ENCODE measurements at places on chromosomes 6 and 20.

- DNase-seq: peak; percentile 49
Observed at GRCh38 chr6:157597461-157598312, 216.7 kb downstream of the ZDHHC14 start.

DNA sequence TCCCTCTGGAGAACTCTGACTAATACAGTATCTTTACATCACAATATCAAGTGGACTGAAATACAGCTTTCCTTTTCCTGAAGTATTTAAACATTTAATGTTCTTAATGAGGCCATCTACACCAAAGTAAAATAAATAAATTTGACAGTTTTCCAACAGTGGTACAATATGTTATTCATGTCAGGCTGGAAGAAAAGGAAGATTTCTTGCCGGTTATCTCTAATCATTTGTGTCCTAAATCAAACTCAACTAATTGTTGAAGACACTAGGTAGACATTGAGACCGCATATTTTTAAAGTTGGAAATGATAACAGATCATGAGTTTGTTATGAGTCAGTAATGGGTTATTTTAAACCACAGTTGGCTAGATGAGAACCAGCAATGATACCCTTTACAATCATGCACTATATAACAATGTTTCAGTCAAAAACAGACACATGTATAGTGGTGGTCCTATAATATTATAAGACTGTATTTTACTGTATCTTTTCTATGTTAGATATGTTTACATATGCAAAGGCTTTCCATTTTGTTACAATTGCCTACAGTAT lies 241.6 kb downstream of the LMBRD1 start:
- no peak for DNase-seq

- DNase-seq: no peak
Observed at GRCh38 chr6:8703059-8703458, 267.7 kb upstream of the SLC35B3 start.

- no peak for DNase-seq
Observed at GRCh38 chr20:46089167-46089416, 670 bp downstream of the NCOA5 start.

DNA sequence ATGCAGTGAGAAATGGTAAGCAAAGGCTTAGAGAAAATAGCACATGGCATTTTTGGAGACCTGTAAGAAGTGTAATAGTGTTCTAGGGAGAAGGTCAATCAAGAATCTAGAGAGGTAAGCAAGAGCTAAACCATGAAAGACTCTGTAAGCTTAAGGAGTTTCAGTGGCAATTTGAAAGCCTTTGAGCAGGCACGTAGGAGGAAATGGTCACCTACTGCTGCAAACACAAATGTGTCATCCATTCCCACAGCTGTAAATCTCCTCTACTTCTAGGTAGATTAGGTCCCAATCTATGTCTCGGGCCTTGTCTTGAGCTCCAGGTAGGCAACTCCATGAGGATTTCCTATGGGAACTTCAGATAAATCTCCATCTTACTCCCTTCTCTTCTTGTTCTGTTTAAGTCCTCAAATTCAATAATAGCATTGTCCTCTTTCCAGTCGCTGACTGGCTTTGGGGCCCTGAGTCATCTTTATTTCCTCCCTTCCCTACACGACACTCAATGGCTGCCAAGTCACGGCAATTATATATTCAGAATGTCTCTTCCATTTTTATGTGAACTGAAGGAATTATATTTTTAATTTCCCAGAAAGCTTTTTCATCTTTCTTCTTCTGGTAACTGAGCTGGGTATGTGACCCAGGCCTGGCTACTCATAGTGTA lies 24.2 kb upstream of the PAQR8 start:
- DNase-seq: no peak

- DNase-seq: no peak
Observed at GRCh38 chr6:110859335-110859792, 15.2 kb upstream of the AMD1 start.

DNA sequence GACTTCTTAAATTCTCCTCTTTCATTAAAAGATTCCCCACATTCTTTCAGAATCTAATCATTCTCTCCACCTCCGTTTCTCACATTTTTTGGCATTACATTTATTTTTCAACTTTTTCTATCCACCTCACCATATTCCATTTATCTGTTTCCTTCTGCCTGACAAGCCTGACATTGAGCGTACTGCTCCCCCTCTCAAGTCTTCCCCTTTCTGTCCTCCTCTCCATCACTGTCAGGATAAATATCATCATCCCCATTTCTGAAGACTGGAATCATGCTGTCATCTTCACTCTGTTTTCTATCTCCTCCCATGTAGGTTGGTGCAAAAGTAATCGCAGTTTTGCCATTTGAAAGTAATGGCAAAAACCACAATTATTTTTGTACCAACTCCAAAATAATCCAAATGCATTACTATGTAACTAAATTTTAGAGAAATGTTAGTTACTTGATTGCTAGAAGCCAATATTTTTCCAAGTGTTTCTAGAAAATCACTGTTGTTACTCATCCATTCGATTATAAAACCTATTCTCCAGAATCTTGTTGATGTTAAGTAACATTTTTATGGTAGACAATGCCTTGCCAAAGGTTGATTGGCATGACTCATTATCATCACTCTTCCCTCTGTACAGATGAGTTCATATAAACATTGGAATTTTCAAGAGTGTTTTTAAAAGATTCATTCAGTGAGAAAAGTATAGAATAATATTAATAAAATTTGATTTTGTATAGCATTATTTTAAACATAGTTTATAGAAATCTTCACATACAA lies 292.3 kb upstream of the RNF217 start:
- no peak for DNase-seq

- peak; percentile 75 for DNase-seq
Observed at GRCh38 chr6:32589596-32590449, at the start of gene HLA-DRB1. Gene HLA-DRB1, minus strand, starts transcription at chr6:32589848. Its CDS starts 106 bp downstream, at chr6:32589742.

DNA sequence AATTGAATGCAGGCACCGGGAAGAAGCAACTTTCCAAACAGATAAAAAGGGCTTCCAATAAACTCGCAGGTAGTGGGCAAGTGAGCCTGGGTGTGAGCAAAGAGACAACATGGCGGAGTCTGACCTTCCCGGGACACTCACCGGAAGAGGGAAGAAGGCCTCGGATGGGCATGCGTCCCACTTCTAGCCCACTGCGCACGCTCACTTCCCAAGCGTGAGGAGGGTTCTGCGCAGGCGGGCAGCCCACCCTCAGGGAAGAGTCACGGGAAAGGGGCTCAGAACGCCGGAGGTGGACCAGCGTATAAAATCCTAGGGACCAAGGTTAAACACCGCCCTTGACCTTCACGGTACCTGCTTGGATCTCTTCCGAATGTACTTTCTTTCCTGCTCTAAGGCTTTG lies 95.5 kb upstream of the AFDN start:
- DNase-seq: no peak

DNA sequence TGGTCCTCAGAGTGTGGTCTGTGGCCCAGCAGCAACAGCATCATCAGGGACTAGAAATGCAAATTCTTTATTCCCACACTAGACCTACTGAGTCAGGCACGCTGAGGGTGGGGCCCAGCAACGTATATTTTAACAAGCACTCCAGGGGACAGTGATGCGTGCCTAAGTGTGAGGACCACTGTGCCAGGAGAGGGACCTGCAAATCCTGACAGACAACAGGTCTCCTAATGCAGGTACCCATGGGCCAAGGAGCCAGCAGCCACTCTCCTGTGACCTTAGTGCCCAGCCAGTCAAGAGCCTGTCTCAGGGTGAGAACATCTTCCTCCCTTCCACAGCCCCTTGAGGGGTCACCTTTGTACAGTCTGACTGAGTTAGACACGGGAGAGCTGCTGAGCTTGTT lies 8.0 kb upstream of the MYLK2 start:
- DNase-seq: no peak

GRCh38 chr20:38297916-38298674 lies 5.9 kb upstream of the BPI start:
- DNase-seq: no peak

GRCh38 chr20:46635514-46636136 lies 15.6 kb downstream of the SLC13A3 start:
- peak; percentile 6 for DNase-seq

DNA sequence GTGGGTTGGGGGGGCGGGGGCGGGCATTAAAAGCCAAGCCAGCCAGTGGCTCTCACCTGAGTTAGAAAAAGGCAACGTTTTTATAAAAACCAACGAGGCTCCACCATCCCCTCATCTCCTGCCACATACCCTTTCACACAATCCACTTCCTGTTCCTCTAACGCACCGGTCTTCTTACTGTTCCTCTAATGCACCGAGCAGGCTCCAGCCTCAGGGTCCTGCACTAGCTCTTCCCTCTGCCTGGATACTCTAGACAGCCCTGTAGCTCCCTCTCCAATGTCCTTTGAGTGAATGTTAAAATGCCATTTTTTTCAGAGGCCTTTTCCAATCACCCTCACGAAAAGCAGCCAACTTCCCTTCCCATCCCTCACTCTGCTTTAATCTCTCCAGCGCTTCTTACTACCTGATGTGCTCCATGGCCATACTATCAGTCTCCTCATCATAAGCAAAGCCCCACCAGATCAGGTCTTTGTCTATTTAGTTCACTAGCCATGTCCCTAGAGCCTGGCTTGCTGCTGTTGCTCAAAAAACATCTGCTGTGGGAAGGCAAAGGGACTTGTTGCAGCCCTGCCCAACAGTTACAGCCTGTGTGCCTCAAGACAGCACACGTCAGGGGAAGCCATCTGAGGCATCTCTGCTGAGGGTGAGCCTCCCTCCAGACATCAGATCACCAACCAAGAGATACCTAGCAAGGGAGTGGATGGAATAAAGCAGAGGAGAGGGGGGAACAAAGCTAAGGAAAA lies 3.9 kb downstream of the FKBP1A start:
- no peak for DNase-seq

DNA sequence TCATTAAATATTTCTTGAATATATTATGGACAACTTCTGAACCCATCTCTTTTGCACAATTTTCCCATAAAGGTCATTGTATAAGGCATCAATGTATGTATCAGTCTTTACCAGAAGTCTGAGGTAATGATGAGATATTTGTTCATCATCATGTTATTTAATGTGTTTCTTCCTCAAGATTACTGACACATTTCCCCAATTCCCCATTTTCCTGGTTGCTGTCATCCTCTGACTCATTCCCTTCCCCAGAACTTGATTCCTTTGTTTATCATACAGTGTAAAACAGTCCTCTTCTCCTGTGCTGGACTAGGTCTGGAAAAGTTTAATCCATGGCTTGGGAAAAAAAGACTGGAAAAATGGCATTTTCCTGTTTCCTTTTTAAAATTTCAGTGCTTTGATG lies 107.9 kb upstream of the FLRT3 start:
- DNase-seq: no peak

DNA sequence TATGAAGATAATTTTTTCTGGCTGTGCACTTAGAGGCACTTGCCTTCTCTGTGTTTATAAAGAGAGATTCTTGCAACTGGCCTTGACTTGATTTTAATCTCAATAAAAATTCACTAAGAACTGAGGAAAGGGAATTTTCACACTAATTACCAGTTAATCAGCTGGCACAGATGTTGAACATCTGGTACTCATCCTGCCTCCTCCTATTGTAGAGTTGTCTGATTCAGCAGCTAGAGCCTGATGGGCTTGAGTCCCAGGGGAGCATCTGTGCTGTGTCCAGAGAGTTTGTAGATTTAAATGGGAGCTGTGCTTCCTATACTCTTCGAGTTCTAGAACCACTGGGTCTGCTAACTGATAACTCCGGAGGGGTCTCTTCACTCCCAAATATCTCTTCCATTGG lies 284.4 kb upstream of the RNF24 start:
- no peak for DNase-seq

DNA sequence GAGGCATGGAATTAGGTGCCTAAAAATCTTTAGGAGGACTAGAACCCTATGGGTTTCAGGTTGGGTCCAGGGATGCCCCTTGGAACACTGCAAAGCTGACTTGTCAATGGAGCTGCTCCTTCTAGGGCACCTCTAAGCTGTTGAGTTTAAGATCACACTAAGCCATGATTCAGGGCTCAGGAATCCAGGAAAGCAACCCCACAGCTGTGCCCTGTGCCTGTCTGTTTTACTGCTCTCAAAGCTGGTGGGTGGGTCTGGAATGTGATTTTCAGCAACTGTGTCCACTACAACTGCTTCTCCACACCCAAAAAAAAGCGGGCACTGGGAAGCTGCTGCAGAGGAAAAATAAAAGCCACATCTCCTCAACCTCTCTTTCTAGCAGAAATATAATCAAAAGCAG lies 310.4 kb upstream of the MOCS1 start:
- no peak for DNase-seq

GRCh38 chr6:93731306-93731705 lies 311.9 kb upstream of the EPHA7 start:
- DNase-seq: no peak

DNA sequence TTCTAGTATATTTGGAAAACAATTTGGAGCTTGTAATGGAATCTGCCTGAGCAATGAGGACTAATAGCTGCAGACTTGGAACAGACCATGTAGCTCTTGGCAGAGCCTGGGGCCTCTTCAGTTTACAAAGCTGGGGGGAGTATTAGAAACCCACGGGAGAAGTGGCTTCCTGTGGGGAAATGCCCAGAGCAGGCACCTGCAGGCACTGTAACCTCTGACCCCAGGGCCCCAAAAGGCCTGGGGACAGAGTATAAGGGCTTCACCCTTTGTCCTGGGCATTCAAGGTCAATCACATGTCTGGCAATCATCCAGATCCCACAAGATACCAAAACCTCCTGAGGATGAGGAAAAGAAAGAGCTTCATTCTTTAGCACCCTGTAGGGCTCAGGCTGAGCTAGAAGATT lies 19.4 kb downstream of the PKIG start:
- no peak for DNase-seq

- DNase-seq: no peak
Observed at GRCh38 chr6:137772541-137773250, 94.4 kb upstream of the TNFAIP3 start.

- no peak for DNase-seq
Observed at GRCh38 chr6:70738028-70738427, 70.3 kb downstream of the SMAP1 start.

DNA sequence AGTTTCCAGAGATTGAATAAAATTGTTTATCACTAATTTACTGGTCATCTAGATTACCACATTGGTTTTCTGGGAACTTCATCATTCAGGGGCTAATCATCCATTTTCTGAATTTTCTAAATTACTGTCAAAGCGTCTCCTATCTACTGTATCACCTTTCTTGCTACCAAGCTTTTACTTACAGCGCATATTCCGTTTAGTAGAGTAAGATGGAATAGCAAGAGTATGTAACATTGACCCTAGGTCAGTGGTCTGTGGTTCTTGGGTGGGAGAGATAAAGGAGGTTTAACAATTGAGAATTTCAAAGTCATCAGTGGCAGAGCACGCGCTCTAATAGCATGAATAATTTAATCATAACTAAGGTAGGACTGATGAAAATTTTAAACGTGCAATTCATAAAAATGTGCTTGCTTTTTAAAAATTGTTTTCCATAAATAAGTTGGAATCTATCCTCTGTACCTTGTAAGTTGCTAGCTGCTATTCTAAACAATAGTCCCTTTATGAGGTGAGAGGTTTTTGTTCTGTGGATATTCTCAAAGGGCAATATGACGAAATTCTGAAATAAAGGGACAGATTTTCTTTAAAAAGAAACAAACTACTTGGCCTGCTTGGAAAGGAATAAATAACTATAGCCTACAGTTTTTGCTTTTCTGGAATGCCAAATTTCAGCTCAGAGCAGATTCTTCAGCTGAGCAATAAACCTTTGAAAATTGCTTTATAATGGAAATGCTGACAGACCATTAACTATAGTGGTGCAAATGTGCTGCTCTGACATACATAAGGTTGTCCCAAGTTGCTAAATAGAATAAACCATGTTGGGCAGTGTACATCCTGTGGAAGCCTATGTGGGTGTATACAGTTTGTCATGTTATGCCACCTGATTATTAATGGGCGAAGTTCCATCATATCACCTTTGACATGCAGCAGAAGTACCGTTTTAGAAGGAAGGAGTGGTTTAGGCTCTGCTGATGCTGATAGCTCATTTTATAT lies 84.1 kb downstream of the ZFAND3 start:
- DNase-seq: no peak

Data from NAMALWA (cell line).